Activated CD4-positive, alpha-beta T cell treated with anti-CD3 and anti-CD28 coated beads, Interleukin-2, amount 10 ng/mL, durations not matched to agents 7 days and 5 days (primary cell): ENCODE measurements at places on chromosomes 11 and 22.

GRCh38 chr11:66491315-66491935 lies 11.2 kb downstream of the DPP3 start:
- DNase-seq: no peak

- DNase-seq: no peak
Measured at GRCh38 chr22:48179571-48180546, 1417.4 kb downstream of the TBC1D22A start.

- no peak for DNase-seq
Measured at GRCh38 chr11:23078289-23078971, 218.2 kb upstream of the CCDC179 start.

- no peak for DNase-seq
Measured at GRCh38 chr11:109958131-109958820, 134.9 kb upstream of the ZC3H12C start.

GRCh38 chr11:289398-289711 lies 429 bp downstream of the PGGHG start:
- DNase-seq: no peak

DNA sequence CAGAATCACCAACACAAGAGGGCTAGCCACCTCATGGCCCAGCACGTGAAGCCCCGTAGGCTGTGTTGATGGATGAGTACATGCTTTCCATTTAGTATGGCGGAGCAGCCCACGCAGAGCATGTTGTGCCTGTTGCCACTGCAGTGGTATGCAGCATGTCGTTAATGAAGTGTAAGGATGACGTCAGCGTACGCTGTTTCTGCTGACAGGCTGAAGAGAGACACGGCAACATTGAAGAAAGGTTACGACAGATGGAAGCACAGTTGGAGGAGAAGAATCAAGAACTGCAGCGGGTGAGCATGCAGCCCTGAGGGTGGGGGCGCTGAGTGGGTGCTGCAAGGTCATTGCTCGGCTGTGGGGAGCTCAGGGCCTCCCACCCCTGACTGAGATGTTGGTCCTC lies 62.8 kb downstream of the PPFIA1 start:
- DNase-seq: no peak
